ENCODE measurements at places on chromosomes 4 and X.

DNA sequence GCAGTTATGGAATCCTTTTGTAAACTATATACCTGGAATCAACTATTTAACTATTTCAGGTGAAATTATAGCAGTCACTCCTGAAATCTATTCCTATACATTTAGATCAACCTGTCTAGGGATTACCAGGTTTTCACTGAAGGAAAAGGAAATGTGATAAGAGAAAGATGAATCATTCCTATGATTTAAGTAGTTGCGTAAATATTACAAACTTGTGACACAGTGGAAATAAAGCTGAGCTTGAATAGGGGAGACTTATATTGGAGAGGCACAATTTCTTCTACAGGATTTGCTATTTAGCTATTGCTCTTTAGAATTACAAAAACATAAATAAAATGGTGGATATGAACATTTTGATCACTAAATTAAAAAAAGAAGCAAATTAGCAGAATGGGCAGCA, 284.1 kb upstream of the EPHA5 start:
- DNase-seq: no peak

GRCh38 chr4:27017623-27018022, 157.0 kb downstream of the STIM2 start:
- DNase-seq: no peak

DNA sequence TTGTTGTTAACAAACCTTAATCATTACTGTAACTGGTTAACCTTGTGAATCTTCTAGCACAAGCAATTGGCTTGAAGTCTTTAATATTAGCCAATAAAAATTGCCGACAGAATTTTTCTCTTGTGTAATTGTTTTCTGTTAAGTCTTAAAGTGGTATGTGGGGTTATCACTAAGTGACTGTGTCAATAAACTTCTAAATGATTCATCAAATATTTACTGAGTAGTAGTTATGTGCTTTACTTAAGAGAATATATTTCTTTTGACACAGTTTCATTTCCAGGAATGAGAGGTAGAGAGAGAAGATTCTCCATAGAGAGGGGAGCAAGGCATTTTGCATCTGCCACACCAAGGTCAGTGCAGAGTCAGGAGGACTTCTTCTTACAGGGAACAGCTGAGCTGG, 2361.6 kb upstream of the AGA start:
- no peak for DNase-seq

DNA sequence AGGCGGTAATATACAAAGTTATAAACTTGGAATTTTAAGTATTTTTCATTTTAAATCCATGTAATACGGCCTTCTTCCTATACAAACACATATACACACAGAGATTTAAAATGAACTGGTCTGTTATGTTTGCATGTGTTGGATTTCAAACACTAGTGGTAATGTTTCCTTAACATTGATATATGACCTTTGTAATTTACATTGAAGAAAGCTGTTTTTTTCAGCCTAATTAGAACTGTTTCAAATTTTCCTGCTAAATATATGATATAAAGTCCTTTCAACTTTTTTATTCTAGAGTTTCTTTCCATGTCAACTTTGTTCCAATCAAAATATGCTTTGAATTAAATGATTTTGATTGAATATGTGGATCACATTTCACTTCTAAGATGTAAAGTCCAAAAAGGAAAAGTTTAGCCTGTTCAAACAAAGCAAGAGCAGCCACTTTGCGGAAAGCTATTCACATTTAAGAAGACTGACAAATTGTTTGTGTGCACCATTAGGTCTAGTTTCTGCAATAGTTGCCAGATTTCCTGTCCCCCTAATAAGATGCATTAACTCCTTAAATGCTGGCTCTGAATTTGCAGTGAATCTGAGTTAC, 226.0 kb upstream of the MAB21L2 start:
- DNase-seq: no peak

- DNase-seq: no peak
These were observed 24.3 kb upstream of the GPR34 start for GRCh38 chrX:41664375-41664901.

DNA sequence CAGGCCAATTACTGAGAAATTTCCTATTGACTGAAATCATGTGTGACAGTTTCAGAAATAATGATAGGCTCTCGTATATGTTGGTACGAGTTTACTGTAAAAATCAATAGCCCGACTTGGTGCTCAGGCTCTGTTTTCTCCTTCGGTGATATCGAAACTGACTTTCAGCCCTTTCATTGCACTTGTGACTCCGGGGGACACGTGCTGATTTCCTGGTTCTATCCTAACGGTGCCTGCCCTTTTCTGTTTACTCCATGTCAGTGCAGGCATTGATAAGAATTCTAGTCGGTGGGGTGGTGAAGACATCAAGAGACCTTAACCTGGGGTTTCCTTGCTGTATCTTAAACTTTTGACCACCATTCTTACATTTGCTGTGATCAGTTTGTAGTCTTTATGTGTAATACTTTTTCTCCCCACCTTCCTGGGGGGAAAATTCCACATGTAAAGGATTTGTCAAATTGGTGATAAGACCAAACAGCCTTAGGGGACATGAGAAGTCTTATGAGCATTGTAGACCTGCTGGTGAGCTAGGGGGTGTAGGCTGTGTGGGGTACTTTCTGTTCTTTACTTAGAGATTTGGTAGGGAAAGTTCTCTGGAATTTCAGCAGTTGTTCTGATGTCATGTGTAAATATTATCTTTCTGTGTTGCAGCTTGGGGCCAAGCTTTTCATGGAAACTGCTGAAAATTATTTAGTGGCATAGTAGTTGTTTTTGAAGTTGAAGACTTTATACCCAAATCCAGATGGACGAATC, 52.7 kb downstream of the TMEM131L start:
- no peak for DNase-seq

DNA sequence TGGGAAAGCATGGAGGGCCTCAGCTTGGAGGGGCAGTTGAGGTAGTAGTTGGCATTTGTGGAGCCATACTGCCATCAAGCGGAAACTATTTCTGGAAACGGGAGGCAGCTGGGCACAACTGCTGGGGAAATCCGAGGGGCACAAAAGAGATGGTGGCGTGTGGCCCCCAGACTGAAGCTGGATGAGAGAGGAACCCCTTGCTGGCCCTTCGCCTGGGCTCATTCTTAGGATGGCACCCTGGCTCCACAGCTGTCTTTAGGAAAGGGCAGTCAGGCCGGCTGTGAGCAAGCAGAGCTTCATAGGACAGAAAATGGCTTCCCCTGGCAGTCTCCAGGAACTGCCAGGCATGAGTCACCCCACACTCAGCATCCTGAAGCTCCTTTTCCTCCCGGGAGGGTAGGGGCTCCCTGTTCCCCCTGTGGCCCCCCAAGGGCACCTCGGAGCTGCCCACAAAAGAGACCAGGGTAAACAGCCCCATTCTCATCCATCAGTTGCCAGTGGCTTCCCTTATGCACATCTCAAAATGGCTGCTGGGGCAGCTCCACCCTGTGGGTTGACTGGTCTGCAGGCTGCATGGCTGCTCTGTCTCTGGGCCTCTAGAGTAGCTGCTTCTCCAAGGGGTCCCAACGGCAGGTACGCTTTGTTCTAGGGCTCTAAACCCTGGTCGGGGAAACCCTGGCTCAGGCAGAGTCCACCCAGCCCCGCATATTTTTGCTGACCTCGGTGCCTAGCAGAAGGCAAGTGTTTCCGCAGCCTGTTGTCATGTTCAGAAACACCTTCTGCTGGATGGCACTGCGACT, 64.7 kb downstream of the NBDY start:
- no peak for DNase-seq

DNA sequence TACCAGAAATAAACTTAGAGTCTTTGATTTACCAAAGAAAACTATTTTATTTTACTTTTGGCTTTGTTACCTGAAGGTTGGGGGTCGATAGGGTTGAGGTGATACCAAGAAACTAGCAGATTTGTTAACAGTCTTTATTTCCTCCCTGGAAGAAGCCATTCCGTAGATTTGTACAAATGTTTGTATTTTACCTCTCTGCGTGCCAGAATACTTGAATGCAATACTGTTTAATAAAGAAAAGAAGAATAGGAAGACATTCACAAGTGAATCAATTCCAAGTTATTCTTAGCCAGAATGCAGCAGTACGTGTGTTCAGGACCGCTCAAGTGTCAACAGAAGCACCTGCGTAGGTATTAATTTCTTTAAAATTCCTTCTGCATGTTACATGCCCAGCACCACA, 260.3 kb upstream of the TENM3 start:
- no peak for DNase-seq

Measured in RCC 7860 (cell line).